ENCODE measurements at places on chromosomes 16 and 17.

GRCh38 chr16:68031951-68032350, 8.9 kb downstream of the DUS2 start:
- DNase-seq = no peak

DNA sequence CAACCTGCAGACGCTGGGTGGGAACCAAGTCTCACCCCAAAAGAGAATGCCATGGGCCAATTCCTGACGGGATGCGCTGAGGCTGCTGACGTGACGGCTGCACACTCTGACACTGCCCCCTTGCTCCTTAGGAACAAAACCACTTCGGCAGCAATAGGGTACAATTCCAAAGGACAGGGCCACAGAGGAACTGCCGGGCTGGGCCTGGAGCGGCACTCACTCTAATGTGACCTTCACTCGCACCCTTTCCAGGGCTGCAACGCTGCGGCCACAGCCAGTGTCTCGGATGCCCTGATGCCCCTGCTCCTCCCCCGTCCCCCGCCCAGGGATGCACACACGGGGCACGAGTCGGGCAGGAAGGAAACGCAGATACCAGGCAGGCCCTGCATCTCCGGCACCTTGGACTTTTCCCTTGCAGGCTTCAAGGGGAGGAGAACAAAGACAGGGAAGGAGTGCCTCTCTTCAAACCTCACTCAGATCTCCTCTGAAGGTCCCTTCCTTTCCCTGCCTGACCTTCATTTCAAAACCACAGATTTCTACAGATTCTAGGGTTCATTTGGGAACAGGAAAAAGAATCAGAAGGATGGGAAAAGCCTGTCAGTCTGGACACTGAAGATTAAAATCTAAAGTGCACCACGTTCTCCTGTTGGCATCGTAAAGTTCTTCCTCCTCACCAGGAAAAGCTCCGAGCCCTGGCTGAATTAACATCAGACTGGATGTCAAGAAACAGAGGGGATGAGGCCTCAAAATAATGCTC, 2.3 kb downstream of the PITPNA start:
- DNase-seq = no peak

- DNase-seq = no peak
Measured at GRCh38 chr17:37673386-37673785, 30.1 kb upstream of the DDX52 start.

DNA sequence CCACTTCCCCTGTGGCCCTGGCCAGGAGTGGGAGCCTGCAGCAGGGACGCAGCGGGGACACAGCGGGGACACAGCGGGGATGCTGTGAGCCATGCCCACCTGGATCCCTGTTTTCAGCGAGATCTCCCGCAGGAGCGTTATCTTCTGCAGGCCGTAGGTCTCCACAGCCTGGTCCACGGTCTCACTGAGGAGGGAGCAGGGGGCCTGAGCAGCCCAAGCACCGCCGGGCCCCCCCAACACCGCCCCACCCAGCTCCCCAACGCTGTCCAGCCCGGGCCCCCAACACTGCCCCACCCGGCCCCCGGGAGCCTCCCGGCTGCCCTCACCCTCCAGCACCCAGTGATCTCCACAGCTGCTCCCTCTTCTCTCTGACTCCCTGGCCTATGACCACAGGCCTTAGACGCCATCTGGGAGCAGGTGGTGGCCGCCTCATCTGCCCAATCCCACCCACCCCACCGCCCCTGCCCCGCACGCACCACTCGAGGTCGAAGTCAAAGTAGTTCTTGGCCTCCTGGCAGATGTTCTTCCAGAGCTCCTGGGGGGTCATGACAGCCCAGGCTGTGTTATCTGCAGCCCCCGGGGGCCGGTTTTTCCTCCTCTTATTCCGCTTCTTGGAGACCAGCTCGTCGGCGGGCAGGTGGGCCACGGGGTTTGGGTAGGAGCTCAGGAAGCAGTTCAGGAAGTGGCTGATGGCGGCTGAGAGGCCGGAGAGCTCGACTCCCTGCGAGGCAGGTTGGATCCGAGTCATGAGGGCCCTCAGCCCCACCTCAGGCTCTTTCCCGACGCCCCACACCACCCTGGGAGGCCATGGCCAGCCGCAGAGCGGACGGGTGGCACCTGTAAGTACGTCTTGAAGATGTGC, 17.0 kb downstream of the CLUH start:
- DNase-seq = no peak

- no peak for DNase-seq
Measured at GRCh38 chr16:11232852-11233726, 22.9 kb downstream of the SOCS1 start.

- no peak for DNase-seq
Measured at GRCh38 chr16:84823926-84824325, 4.1 kb downstream of the CRISPLD2 start.

- peak; percentile 22 for DNase-seq
Measured at GRCh38 chr16:82439678-82440293, 187.0 kb upstream of the CDH13 start.

GRCh38 chr16:75152635-75153034, 4.3 kb downstream of the ZFP1 start:
- no peak for DNase-seq

DNA sequence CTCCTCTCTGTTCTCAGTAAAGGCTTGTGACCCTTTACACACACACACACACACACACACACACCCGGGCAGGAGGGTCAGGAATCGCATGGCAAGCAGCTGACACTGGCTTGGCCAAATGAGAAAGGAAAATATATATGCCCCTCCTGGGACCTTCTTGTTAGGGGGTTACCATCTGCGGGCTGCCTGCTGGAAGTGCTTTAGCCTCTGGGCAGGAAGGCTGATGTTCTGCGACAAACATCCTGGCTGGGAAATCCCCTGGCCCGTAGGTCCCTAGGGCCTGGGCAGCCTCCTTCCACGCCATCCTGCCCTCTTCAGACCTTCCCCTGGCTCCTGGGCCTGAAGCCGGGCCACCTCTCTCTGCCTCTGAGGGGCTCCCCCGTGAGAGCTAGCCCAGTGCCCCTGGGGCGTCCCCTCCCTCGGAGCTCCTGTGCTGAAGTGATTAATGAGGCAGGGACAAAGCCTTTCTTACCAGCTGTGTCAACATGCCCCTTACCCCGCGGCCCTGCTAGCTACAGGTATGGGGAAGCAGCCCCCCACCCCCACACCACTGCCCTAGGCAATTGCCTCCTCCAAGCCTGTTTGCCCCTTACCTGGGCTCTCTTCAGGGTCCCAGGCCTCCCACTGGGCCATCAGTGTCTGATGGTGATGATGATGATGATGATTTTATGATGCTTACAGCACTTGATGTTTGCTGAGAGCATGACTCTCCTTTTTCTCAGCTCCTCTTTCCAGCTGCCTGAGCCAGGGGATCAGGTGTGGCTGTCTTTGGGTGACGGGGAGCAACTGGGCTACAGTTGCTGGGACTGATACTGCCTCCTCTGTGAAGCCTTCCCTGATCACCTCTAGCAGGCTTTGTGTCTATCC, 32.8 kb upstream of the ETV4 start:
- peak; percentile 17 for DNase-seq

- no peak for DNase-seq
Measured at GRCh38 chr17:79997011-79997660, 38.5 kb downstream of the TBC1D16 start.

DNA sequence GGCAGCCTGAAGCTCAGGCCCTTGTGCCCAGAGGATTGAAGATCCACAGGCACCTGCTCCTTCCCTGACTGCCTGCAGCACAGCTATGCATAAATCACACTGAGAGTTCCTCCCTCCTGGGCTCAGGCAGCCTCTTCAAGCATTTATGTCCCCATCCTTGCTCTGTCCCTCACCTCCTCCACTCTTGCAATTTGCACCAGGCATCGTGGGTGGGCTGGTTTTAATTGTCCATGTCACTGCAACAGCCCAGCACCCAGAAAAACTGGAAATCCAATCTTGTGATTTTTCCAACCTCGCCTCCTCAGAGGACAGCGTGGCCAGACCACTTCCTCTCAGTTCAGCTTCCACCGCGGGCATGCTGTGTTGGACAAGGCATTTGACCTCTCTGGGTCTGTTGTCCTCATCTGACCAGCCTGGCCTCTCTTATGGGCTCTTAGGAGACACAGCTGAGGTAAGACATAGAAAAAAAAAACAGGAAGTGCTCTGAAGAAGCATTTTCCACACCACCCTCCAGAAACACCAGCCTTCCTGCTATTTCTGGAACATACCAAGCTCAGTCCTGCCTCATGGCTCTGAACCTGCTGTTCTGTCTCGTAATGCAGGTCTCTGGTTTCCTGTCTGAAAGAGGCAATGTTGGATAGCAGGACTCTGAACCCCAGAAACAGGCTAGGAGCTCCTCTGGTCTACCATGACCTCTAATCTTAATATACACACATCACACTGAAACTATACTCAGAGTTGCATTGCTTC, 8.3 kb downstream of the TMEM114 start:
- DNase-seq = no peak

GRCh38 chr17:77312061-77312701, 171.4 kb downstream of the SEC14L1 start:
- DNase-seq = no peak

- DNase-seq = no peak
Measured at GRCh38 chr17:72192800-72193192, 72.0 kb downstream of the SOX9 start.

DNA sequence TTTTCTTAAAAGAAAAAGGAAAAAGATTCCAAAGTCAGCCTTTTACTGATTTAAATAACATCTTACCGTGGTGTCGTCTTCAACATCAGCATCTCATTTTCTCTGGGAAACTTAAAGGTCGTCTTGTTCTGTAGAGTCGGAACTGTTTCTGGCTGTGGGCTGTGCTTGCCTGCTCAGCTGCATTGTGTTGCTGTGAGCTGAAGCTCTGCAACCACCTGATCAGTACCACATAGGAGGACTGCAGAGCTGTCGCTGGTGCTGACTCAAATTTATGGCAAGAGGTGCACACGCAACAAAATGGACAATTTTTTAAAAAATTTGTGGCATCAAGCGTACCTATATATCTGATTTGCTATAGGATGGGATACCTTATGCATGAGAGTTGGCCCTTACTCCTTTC, at the start of gene OMG:
TSS of gene OMG (minus strand) at position 150 of the 400 bp plus-strand sequence. CDS start 908 bp downstream, outside the sequence.
- no peak for DNase-seq

Measured in ACHN (cell line).